Naive thymus-derived CD8-positive, alpha-beta T cell (primary cell): ENCODE measurements at places on chromosomes 4 and X. TPM values are rescaled to one million over a fixed set of nuclear protein-coding genes. Genes with fewer than 3 reads are reported as not detected.

ADH1A gene
- polyA plus RNA-seq, result not detected

XAGE1B gene
- not detected for polyA plus RNA-seq

GRPEL1 gene
- 31.4 TPM for polyA plus RNA-seq

BEX1 gene
- polyA plus RNA-seq, result 0.73 TPM

- peak overlapping the region; percentile 78 for H3K27ac ChIP-seq
- no peaks in the 10 kb centered on the region for H3K27me3 ChIP-seq
- H3K4me1 ChIP-seq, result peaks cover 7% of the 10 kb centered on the region
- no peak overlapping the region for H3K4me3 ChIP-seq
Observed at GRCh38 chrX:331151-331824, 12.7 kb upstream of the GTPBP6 start.

DNA sequence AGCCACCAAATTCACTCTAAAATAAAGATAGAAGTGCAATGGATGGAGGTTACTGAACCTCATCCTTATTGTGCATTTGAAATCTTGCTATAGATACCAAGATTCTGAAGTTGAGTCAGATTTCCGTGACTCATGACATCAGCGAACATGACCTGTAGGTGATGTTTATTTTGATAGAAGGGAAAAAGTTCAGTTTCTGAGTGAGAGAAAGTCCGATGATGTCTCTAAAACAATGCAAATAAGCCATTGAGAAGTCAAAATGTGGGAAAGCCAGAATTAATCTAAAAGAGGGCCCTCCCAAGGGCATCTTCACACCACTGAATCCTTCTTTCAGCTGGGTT is 20.0 kb downstream of the PHOX2B start:
- H3K36me3 ChIP-seq, result no peaks in the 10 kb centered on the region
- no peaks in the 10 kb centered on the region for H3K4me1 ChIP-seq
- no peak overlapping the region for H3K27ac ChIP-seq
